ENCODE measurements at places on chromosomes 6 and 20.

DNA sequence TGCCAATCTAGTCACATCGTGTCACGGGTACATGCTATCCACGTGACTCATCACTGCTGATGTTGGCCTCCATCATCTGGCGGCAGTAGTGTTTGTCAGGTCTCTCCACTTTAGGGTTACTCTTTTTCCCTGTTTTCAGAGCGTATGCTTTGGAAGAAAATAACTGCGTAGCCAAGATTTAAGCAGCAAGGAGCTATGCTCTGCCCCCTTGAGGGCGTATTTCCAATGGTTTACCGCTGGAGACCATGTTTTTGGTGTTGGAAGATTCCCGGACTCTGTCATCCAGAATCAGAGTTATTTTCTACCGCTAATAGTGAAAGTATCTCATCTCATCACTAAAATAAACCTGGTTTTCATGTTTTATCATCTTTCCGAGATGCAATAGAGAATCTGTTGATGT, 306.5 kb downstream of the C6orf118 start:
- DNase-seq = no peak
- no peak overlapping the region for H3K27ac ChIP-seq
- no peaks in the 10 kb centered on the region for H3K27me3 ChIP-seq
- H3K36me3 ChIP-seq = no peaks in the 10 kb centered on the region
- H3K4me1 ChIP-seq = no peaks in the 10 kb centered on the region

DNA sequence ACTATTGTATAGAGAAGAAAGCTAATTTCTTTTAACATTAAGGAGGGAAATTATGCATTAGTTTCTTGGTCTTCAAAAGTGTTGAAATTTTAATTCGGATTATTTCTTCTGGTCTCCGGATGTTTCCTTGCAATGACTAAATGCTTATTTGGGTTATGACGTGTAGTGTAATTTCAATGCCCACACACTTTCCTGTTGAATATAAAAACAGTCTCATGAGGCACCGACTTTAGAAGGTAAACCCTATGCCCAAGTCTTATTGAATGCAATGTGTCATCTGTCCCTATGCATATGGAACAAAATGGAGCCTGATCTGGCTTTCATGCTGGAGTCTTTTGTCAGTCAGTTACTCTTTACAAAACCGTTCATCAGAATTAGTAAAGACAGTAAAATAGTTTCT, 17.7 kb downstream of the GJA1 start:
- DNase-seq = no peak
- no peak overlapping the region for H3K4me3 ChIP-seq
- H3K4me1 ChIP-seq = no peaks in the 10 kb centered on the region
- H3K36me3 ChIP-seq = no peaks in the 10 kb centered on the region
- no peak overlapping the region for H3K27ac ChIP-seq

GRCh38 chr20:47489448-47489872, 12.2 kb upstream of the NCOA3 start:
- no peak overlapping the region for H3K27ac ChIP-seq
- no peaks in the 10 kb centered on the region for H3K27me3 ChIP-seq
- H3K4me1 ChIP-seq = peaks cover 16% of the 10 kb centered on the region
- H3K4me3 ChIP-seq = no peak overlapping the region
- no peaks in the 10 kb centered on the region for H3K36me3 ChIP-seq

- H3K4me1 ChIP-seq = no peaks in the 10 kb centered on the region
- H3K27ac ChIP-seq = no peak overlapping the region
- H3K4me3 ChIP-seq = no peak overlapping the region
Observed at GRCh38 chr20:1987826-1988225, 6.0 kb downstream of the PDYN start.

DNA sequence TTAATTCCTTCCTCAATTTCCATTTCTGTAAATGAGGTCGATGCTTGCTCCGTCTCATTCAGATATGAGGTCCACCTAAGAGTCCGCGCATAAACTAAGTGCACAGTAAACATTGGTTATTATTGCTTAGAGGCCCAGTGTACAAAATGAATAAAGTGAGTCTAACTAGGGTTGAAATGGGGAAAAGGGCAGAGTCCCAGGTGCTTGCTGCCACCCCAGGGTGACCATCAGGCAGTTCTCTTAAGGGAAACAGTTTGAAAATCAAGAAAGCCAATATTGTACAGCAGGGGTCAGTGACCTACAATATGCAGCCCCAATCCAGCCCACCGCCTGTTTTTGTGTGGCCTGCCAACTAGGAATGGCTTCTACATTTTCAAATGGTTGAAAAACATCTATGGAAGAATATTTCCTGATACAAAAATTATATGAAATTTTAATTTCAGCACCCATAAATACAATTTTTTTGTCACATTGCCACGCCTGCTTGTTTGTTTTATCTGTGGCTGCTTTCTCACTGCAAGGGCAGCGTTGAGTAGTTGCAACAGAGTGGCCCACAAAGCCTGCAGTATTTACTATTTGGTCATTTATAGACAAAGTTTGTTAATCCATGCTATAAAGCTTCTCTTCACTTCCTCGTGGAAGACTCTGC, 43.3 kb downstream of the SLC13A3 start:
- no peak overlapping the region for H3K27ac ChIP-seq
- no peaks in the 10 kb centered on the region for H3K27me3 ChIP-seq
- no peak overlapping the region for H3K4me3 ChIP-seq
- DNase-seq = no peak
- H3K36me3 ChIP-seq = no peaks in the 10 kb centered on the region

DNA sequence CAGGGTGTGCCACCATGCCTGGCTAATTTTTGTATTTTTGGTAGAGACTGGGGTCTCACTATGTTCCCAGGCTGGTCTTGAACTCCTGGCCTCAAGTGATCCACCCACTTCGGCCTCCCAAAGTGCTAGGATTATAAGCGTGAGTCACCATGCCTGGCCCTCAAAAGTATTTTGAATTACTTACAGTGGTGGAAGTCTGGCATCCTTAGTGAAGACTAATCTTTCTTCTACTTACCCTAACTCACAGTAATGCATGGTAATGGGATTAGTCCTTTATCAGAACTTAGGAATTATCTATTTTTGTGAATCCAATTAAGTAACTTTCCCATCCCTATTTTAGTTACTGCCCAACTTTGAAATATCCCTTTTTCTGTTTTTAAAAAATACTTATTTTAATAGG, 3.9 kb downstream of the RWDD1 start:
- no peak overlapping the region for H3K4me3 ChIP-seq
- peaks cover 10% of the 10 kb centered on the region for H3K4me1 ChIP-seq
- no peak overlapping the region for H3K27ac ChIP-seq
- DNase-seq = no peak

DNA sequence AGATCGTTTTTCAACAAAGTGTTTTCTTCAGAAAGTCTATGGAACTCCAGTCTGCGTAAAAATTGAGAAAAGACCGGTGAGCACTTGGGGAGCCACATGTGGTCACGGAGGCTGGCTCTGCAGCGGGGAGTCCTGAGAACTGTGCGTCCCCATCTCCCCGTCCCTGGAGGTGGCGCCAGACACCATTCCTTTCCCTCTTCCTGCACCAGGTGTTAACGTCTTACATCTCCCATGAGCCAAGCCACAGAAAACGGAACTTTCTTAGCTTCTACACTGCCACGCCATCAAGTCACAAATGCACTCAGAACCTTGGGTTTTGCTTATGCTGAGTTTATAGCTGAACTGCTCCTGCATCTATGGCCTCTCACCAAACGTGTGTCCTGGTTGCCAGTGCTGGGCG, 62.6 kb downstream of the GINS1 start:
- no peak overlapping the region for H3K4me3 ChIP-seq
- H3K27me3 ChIP-seq = no peaks in the 10 kb centered on the region
- H3K4me1 ChIP-seq = no peaks in the 10 kb centered on the region
